ENCODE measurements at places on chromosomes 6 and 20.

GRCh38 chr20:297098-297924 is at the start of gene ZCCHC3:
Gene ZCCHC3 (plus strand): TSS chr20:297570. CDS start chr20:297587, 17 bp downstream.
- DNase-seq, result peak; percentile 87

GRCh38 chr6:49633541-49633940 is 3.1 kb downstream of the RHAG start:
- DNase-seq, result no peak

DNA sequence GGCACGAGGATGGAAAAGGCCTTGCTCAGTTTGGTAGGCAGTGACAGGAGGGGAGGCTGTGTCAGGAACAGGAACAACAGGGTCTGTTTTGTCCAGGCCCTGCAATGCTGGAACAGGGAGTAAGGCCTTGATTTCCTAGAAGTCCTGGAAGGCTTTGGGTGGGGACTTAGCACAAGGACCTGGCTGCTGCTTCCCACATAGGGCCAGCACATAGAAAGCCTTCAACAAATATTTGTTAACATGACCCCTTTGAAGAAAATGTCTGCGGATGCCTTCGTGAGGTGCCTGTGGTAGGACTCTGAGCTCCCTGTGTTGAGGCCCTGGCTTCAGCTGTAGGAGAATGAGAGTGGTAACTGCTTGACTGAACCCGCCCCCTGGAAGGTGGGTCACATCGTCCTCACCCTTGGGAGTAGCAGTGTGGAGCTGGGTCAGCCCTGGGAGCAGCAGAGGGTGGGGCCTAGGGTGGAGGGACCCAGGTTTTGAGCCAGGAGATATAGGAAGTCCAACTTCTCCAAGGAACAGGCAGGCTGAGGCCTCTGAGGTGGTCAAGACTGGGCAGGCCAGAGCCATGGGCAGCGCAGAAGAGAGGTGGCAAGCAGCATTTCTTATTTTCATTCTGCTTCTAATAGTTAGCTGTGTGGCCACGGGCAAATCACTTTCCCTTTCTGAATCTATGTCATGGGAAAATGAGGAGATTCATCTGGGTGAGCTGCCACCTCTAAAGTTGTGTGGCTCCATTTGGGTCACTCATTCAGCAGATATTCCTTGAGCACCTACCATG is 50.0 kb downstream of the CNBD2 start:
- DNase-seq, result no peak

DNA sequence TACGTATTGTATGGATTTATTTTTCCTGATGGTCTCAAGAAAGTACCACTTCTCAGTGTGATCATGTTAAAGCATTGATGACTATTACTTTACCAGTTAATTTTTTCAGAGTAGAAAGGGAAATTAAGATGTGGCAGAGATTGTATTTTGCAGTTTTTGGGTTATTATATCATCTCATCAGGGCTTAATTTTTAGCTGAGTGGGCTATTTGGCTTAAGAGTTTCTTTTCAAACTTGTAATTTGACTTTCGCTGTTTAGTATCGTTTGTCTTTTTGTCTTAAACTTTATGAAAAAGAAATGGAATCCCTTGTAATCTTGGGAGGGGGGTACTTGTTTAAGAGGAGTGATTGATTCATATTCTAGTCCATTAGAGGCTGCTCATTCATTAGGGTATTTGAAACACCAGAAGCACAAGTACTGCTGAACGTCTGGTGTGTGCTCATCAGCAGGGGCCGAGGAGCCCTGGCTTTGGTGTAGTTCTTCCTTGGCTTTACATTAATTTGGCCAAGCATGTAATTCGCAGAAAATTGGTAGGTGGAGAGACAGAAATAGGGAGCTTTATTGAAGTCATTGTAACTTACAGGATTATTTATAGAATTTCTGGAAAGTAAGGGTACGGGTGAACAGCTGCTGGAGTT is 112.4 kb downstream of the TIAM2 start:
- peak; percentile 17 for DNase-seq

DNA sequence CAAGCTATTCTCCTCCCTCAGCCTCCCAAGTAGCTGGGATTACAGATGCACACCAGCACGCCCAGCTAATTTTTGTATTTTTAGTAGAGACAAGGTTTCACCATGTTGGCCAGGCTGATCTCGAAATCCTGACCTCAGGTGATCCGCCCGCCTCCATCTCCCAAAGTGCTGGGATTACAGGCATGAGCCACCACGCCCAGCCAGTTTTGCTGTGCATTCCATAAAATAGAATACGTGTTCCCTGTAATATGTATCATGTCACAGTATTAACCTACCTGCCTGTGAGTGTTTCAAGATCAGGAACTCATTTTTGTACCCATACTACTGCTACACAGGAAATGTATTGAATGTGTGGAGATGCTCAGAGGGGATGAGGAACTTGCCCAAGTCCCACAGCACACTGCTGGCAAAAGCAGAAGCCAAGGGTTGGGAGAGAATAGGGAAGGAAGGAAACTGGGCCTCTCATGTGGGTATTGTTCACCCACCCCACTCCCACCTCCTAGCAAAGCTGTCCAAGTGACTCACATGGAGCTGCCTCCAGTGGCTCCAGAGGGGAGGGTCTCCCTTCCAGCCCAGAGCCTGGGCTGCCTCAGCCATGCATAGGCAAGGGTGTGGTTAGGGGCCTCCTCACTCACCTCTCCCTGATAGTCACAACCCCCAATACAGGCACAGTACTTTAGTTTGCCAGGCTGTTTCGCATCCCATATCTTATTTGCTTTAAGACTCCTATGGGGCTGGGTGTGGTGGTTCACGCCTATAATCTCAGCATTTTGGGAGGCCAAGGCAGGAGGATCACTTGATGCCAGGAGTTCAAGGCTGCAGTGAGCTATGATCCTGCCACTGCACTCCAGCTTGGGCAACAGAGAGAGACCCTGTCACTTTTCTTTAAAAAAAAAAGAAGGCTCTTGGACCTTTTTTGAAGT is 9.4 kb downstream of the HM13 start:
- DNase-seq, result no peak

GRCh38 chr6:28137505-28137981 is 4.1 kb upstream of the ZKSCAN8 start:
- DNase-seq, result peak; percentile 70

DNA sequence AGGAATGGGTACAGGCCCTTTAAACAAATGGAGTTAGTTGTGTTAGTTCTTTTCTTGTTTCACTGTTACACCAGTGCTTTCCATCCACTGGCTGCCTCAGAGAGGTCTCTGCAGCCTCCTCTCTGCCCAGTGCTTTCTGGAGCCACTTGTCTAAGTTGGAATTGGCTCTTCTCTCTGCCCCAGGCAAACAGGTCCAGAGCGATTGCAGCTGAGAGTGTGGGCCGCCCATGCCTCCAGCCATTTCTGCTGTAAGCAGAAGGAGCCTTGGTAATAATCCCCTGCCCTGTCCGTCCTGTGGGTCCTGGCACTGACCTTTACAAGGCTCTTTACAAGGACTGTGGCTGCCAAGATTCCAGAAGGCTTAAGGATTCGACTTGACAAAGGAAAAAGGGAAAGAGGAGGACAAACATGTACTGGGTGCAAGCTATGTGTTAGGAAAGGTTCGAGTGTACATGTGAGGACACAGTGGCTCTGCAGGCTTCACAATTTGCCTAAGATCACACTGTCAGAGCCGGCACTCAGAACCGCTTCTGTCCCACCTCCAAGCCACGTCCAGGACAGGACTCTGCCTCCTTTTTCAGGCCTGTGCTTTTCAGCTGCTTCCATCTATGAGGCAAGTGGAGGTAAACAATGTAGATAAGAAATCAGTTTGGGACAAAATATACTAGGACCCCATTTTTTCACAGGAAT is 88.5 kb downstream of the POPDC3 start:
- DNase-seq, result no peak

DNA sequence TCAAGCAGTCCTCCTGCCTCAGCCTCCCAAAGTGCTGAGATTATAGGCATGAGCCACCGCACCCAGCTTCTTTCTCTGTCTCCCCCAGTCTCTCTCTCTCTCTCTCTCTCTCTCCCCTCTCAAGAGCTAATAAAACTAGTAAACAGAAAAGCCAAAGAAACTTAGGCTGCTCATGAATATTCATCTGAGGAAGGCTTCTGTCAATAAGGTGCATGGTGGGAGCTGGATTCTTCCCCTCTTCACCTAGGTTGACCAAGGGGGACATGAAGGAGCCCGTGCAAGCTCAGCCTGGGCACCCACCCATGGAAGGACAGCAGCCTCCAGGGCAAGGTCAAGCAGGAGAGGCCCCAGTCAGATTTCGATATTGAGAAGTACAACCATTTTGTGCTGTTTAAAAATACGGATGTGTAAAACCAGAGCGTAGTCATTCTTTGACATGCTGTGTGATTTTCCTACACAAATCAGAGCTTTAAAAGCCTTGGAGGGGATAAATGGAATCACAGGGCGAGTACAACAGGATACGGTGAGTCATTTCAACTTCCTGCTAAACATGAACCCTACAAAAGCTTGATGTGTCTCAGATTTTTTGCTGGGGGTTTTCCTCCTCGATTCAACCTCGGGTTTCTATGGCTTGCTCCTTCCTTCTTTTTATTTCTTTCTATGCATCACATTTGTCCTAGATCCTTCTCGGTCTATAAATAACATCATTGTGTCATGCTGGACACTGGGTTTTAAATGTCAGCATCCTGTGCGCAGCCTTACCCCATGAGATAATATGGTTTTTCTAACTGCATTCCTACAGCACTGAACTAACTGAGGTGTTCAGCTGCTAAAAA is 368.9 kb upstream of the JARID2 start:
- peak; percentile 92 for DNase-seq

- no peak for DNase-seq
Observed at GRCh38 chr6:54681987-54682386, 164.6 kb upstream of the FAM83B start.

DNA sequence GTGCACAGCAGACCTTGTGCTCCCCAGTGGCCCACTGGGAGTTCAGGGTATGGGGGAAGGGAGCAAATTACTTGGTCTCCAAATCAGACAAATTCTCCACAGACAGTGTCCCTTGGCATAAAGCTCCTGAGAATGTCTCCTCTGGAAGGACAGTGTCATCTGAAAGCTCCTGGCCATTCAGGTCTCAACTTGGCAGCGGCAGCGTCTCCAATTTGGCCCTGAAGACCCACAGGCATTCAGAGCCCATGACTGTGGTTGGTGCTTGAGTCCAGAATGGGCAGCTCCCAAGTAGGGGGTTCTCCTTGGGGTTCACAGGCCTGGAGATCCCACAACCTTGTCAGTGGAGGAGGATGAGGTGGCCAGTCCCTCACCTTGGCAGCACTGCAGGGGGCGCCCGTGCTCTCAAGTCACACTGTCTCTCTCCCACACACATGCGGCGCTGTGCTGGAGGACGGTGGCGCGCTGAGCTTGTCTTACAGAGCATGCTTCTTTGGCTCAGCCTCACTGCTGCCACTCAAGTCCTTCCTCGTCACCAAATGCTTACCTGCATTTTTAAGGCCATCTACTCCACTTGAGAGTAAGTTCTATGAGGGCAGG is 20.7 kb downstream of the DYNLRB1 start:
- DNase-seq, result peak; percentile 37

GRCh38 chr6:115570331-115570730 is 490.4 kb downstream of the FRK start:
- no peak for DNase-seq

GRCh38 chr6:84967965-84968364 is 203.6 kb upstream of the TBX18 start:
- DNase-seq, result no peak

DNA sequence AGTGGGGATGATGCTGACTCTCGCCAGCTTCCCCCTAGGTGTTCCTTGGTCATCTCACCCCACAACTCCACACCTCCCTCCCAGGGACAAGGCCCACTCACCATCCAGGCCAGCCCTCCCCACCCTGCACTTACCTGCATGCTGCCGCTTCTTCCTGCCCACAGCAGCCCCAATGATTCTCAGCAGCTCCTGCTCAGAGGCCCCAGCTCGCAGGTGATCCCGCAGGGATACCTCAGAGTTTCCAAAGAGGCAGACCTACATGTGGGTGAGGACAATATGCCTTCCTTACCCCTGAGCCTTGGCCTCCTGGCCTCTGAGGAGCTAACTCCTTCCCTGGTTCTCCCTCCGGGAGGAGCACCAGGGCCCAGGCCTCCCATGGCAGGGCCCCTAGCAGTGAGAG is 24.6 kb downstream of the MOCS1 start:
- DNase-seq, result no peak

GRCh38 chr6:134577998-134578397 is 260.1 kb upstream of the SGK1 start:
- DNase-seq, result no peak

Measured in activated CD4-positive, alpha-beta T cell treated with anti-CD3 and anti-CD28 coated beads, Interleukin-2, amount 50 U/mL, for 16 hours (primary cell).